Activated CD8-positive, alpha-beta T cell treated with anti-CD3 and anti-CD28 coated beads, Interleukin-2, amount 10 ng/mL, durations not matched to agents 7 days and 5 days (primary cell): ENCODE measurements at places on chromosomes 11 and 22. TPM values are rescaled to one million over a fixed set of nuclear protein-coding genes. Genes with fewer than 3 reads are reported as not detected.

DNA sequence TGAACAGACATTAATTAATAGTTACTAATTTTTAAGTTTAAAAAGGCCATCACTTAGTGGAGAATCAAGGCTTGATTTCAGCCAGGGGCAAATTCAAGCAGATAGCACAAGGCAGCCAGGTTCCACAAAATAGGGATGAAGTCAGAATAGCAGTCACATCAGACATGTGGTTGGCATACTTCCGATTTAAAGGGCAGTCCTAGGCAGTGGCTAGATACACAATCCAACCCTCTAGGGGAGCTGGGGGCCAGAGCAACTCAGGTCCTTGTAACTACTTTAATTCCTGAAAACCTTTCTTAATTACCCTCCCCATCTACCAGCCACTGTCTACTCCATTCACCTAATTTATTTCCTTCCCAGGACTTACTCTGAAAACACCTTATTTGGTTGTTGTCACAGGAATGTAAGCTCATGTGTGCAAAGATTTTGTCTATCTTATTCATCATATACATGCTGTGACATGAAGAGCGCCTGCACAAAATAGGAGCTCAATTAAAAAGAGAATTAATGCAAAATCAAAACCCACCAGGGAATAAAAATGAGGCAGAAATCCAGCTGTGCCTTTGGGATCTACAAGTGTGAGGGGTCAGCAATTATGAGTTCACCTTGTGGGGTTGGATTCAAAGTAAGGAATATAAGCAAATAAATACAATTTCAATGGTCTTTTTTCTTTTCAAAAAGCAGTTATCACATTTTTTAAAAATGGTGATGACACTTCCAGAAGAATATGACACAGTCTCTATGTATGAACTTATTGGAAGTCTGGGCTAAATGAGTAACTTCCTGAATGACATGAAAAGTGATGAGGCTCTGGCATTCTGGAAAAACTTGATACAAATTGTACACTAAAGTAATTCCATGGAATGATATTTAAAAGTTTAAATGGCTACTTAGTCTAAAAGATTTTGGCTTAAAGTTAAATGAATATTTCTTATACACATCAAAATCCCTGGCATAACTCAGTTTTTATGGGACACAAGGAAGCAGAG lies 53.8 kb downstream of the COPB1 start:
- no peaks in the 10 kb centered on the region for H3K27me3 ChIP-seq
- DNase-seq = no peak
- no peak overlapping the region for H3K4me3 ChIP-seq
- peaks cover 30% of the 10 kb centered on the region for H3K4me1 ChIP-seq
- no peak overlapping the region for H3K27ac ChIP-seq

DNA sequence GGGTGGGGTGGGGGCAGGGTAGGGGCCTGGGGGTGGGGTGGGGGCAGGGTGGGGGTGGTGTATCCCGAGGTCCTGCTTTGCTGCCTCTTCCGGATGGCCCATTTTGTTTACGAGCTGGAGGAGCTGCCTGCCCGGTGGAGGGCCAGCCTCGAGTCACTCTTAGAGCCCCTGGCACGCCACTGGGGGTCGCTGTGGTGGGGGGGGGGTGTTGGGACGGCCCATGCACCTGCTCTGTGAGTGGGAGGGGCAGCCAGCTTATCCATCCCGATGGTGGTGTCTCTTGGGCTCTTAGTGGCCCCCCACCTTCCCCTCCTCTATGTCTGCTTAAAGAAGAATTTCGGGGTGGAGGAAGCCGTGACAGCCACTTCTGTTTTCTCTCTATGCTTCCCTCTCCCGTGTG lies 24.6 kb downstream of the MRGPRD start:
- H3K4me3 ChIP-seq = no peak overlapping the region
- no peaks in the 10 kb centered on the region for H3K36me3 ChIP-seq
- peaks cover 4% of the 10 kb centered on the region for H3K4me1 ChIP-seq
- peaks cover 2% of the 10 kb centered on the region for H3K27me3 ChIP-seq
- peak; percentile 34 for DNase-seq

DNA sequence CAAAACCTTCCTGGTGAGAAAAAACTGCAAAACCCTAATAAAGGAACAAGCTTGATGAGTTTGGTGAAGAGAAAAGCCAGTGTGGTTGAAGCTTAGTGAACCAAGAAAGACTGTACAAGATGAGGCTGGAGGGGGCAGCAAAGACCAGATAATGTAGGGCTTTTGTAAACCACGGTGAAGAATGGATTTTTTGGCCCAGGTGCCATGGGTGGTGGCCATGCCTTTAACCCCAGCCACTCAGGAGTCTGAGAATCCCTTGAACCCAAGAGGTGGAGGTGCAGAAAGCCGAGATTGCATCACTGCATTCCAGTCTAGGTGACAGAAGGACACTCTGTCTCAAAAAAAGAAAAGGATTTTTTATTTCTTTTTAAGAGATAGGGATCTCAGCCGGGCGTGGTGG lies 5.0 kb upstream of the ZDHHC5 start:
- H3K4me3 ChIP-seq = no peak overlapping the region
- H3K27ac ChIP-seq = peak overlapping the region; percentile 16
- no peak for DNase-seq
- peaks cover 33% of the 10 kb centered on the region for H3K4me1 ChIP-seq

- H3K4me3 ChIP-seq = no peak overlapping the region
- no peak for DNase-seq
- H3K36me3 ChIP-seq = no peaks in the 10 kb centered on the region
These were observed 234.0 kb downstream of the ST3GAL4 start for GRCh38 chr11:126589492-126589803.

- H3K27ac ChIP-seq = no peak overlapping the region
- no peak for DNase-seq
- no peaks in the 10 kb centered on the region for H3K4me1 ChIP-seq
- no peaks in the 10 kb centered on the region for H3K36me3 ChIP-seq
- H3K4me3 ChIP-seq = no peak overlapping the region
These were observed 10.8 kb upstream of the FBLN1 start for GRCh38 chr22:45491841-45492240.

DNA sequence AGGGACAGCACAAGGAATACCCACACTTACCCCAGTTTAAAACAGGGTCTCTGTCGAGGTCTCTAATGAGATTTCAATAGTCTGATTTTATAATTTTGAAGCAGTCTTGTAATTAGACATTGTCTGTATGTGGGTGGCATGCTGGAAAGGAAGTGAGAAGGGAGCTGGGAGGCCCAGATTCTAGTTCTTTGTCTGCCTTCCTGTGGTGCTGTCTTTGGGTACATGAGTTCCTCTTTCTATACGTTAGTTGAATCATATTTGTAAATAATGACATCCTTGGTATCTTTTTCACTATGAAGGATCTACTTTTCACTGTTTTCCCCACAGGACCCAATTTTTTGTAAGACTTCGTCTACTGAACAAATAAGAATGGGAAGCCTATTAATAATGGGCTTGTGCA lies 42.0 kb upstream of the TENM4 start:
- H3K4me1 ChIP-seq = no peaks in the 10 kb centered on the region
- H3K36me3 ChIP-seq = no peaks in the 10 kb centered on the region
- H3K27me3 ChIP-seq = no peaks in the 10 kb centered on the region
- no peak overlapping the region for H3K27ac ChIP-seq
- no peak overlapping the region for H3K4me3 ChIP-seq
- no peak for DNase-seq

DNA sequence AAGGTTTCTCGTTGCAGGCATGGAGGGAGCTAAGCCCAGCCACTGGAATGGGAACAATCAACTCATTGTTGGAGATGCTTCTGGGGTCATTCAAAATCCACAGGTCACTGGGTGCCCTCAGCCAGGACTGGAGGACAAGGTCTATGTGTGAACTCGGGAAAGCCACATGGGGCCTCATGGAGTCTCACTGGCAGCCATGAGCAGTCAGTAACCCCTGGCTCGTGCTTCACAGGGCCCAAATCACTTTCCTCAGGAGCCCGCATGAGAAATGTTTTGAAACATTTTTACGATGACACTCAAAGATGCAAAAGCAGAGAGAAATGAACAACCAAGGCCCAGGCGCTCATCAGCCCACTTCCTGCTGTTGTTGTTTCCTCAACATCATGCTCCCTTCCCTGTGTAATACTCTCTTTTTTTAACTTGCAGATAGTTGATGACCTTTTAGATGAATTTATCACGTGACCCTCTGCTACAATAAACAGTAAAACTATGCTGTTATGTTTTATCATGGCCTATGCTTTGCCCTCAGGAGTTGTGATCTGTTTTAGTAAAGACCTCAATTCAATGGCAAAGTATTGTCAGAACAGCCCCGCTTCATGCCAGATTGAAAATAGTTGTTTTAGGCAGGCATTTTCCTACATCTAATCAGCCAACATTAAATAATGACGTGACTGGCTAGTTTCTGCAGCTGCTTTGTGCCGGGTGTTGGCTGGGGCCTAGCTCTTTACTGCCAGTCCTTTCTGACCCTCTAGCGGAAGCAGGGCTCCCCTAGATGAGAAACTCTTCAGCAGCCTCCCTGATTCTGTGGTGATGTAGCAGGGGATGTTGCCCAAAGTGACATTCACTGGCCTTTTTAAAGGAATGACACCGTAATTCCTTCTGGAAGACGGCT lies 39.7 kb downstream of the ADAMTS15 start:
- H3K4me1 ChIP-seq = peaks cover 7% of the 10 kb centered on the region
- H3K36me3 ChIP-seq = no peaks in the 10 kb centered on the region
- DNase-seq = no peak
- peaks cover 17% of the 10 kb centered on the region for H3K27me3 ChIP-seq
- no peak overlapping the region for H3K4me3 ChIP-seq
- H3K27ac ChIP-seq = no peak overlapping the region

GRCh38 chr11:124865902-124866851 lies 945 bp downstream of the ROBO3 start:
- no peak overlapping the region for H3K4me3 ChIP-seq
- no peaks in the 10 kb centered on the region for H3K36me3 ChIP-seq
- H3K4me1 ChIP-seq = peaks cover 21% of the 10 kb centered on the region
- no peak overlapping the region for H3K27ac ChIP-seq

GRCh38 chr11:2945031-2945756 lies 16.0 kb upstream of the PHLDA2 start:
- H3K27me3 ChIP-seq = no peaks in the 10 kb centered on the region
- peak overlapping the region; percentile 43 for H3K4me3 ChIP-seq
- H3K36me3 ChIP-seq = peaks cover 59% of the 10 kb centered on the region
- H3K4me1 ChIP-seq = peaks cover 49% of the 10 kb centered on the region

Gene ANKK1
- total RNA-seq = not detected

Gene EFEMP2
- 5.0 TPM for total RNA-seq

Gene FOLR1
- not detected for total RNA-seq
